Activated effector memory CD4-positive, alpha-beta T cell treated with Interleukin-2 at 50 U/mL for 16 hours (primary cell): ENCODE measurements at places on chromosomes 3 and 15.
A peak's percentile ranks its signal among the peaks of the same experiment; 100 is the strongest.

- no peak for DNase-seq
These were observed 12.0 kb downstream of the STARD5 start for GRCh38 chr15:81311752-81312464.

DNA sequence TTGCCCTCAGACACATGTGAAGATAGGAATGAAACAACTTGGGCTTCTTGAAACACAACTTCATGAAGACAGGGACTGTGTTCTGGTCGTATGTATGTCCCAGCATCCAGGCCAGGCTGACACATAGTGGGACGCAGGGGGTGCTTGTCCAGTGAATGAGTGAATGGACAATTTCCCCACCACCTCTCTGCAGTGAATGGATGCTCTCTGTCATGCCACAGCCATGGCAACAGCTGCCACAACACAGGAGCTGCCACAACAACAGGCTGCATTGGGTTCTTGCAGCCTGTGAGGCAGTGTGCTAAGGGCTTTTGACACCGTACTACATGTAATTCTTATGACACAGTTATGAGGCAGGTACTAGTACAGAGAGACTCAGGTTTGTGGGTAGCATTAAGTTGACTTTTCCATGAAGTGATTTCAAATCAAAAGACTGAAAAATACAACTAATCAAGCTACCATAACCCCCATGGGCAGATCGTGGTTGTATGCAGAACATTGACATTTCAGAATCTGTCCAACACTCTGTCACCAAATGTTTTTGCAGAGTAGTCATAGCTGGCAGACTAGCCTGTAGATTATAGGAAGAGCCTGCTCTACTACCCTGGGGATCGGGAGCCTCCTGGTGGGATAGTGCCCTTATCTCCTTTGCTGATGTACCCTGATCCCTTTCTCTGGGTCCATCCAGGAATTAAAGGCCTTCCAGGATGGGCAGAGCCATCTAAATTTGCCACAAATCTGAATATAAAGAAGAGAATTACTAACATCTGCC is 40.8 kb downstream of the CLSTN2 start:
- no peak for DNase-seq

DNA sequence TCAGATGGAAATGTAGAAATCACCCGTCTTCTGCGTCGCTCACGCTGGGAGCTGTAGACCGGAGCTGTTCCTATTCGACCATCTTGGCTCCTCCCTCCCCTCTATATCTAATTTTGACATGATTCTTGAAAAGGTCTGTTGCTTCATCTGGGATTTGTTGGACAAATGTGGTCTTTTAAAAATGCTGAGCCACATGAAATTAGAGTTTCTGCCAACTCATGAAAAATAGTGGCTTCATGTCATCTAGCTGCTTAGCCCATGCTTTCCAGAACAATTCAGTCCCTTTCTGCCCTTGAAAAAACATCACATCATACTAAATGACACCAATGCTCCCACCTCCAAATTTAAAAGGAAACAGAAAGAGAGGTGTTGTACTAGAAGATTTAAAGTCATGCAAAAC is 148.6 kb upstream of the EIF1B start:
- DNase-seq: no peak

DNA sequence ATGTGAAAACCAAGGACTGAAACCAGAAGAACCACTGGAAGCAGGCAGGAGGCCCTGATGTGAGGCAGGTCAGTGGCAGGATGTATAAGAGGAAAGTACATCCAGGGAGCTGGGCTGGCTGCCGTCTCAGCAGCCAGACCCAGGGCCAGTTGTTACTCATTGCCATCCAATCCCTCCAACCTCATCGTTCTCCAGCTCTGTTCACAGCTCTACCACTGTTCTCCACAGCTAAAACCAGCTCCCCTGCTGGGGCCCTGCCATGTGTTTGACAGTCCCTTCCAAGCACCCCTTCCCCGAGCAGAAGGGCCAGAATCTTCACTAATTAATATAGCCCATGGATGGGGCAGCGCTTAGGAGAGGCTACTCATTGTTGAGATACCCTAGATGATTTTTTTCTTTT is 206.6 kb downstream of the MECOM start:
- no peak for DNase-seq

DNA sequence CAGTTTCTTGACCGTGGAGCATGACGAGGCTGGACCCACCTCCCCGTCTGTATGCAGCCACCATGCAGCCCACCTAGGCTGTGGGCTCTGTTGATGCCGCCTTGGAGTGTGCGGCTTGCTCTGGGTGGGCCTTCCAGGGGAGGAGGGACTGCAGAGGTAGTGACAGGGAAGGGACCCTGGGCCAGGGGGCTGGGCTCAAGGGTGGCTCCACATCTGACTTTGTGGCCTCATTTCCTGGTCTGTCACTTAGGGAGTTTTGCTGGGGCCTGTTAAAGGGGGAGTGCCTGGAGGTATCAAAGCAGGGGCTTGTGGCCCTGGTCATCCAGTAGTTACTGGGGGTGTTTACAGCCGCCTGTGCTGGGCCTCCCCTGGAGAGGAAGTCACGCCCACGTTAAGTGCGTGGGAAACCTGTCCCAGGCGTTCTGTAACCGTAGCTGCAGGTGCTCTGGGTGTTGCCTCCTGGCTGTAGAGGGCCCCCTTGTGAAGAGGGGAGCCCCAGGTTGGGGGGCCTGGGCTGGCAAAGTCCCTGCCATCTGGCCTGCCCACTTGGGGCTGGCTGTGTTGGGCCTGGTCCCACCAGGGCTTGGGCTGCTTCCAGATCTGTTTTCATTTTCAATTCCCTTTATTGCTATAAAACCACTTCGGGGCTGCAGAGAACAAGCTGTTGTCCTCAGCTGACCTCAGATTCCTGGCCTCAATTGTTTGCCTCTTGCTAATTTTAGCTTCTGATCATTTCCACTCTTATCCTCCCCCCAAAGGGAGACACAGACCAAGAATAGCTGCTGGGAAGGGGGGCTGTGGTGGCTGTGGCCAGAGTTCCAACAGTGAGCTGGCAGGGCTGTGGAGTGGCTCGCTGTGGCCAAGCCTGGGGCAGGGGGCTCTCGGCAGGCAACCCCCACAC is 26.5 kb downstream of the KLF13 start:
- no peak for DNase-seq

DNA sequence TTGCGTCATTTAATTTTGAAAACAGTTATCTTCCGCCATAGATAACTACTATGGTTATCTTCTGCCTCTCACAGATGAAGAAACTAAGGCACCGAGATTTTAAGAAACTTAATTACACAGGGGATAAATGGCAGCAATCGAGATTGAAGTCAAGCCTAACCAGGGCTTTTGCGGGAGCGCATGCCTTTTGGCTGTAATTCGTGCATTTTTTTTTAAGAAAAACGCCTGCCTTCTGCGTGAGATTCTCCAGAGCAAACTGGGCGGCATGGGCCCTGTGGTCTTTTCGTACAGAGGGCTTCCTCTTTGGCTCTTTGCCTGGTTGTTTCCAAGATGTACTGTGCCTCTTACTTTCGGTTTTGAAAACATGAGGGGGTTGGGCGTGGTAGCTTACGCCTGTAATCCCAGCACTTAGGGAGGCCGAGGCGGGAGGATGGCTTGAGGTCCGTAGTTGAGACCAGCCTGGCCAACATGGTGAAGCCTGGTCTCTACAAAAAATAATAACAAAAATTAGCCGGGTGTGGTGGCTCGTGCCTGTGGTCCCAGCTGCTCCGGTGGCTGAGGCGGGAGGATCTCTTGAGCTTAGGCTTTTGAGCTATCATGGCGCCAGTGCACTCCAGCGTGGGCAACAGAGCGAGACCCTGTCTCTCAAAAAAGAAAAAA is 1.2 kb downstream of the B2M start:
- peak; percentile 54 for DNase-seq

DNA sequence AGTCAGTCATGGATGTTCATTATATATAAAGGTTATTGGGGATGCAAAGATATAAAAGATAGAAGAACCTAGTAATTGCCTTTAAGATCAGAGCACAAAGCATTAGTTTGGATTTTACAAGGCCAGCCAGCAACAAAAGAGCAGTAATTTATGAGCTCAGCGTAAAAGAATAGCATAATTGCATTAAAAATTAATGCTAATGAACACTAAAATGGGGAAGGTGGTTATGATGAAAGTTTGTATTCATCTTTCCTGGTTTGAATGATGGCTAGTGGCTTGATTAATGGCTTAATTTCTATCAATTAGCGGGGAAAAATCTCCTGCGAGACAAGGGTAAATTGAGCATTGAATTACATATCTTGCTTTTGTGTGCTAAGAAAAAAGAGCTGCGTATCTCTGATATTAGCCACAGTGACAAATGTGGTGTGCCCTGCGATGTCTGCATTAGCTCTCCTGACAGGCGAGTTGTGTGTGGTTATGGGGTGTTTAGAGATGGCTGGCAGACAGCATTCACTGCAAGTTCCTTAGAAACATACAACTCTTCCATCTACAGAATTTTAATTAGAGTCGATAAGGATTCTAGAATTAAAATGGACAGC is 42.8 kb upstream of the MLF1 start:
- no peak for DNase-seq

DNA sequence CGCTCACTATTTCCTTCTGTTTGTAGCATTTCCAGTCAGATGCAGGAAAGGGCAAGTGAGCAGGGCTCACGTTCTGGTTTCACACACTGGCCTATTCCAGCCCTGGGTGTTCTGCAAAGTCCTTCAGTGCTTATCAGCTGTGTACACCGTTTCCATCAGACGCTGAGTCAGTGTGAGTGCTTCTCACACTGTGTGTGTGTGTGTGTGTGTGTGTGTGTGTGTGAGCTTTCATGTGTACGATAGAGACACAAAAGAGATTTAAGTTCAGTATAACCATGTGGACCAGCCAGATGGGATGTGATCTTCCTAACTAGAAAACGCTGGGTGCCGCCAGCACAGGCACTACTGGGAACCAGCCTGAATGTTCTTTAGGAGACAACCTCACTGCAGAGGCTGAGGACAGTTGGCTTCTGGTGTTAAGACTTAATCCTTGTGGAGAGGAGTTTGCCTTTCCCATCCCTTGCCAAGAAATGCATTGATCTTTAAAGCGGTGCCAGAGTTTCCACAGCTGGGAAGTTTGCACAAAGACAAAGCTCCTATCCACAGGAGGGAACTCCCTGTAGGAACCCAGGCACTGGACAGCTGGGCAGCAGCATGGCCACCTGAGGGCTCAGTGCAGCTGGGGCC is 3.9 kb upstream of the CHSY1 start:
- DNase-seq: no peak

DNA sequence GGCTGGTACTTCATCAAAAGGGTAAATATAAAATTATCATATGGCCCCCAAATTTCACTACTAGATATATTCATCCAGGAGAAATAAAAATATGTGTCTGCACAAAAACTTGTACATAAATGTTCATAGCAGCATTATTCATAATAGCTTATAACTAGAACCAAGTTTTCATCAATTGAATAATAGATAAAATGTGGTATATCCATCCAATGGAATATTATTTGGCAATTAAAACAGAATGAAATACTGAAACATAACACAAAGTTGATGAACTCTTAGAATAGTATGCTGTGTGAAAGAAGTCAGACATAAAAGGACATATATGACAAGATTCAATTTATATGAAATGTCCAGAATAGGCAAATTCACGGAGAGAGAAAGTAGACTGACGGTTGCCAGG is 389.3 kb upstream of the ADAMTS9 start:
- no peak for DNase-seq

GRCh38 chr3:185225523-185225922 is 28.3 kb downstream of the EHHADH start:
- no peak for DNase-seq

GRCh38 chr15:67033571-67034044 is 31.8 kb upstream of the SMAD3 start:
- DNase-seq: peak; percentile 21

DNA sequence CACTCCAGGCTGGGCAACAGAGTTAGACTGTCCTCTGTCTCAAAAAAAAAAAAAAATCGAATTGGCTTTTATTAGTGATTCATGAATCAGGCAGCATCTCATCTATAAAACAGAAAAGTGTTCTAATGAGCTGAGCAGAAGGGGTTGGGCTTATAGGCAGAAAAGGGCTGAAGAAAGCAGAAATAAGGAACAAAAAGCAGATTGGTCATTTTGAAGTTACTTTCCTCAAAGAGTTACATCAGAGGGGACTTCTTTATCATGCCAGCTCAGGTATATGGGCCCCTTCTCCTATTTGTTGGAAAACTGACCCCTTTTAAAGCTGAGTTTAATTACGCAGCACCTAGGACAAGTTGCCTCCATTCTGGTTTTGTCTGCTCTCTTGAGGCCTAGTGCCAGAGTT is 722 bp upstream of the POGLUT1 start:
- DNase-seq: no peak

GRCh38 chr3:68667346-68667745 is 265.0 kb downstream of the TAFA4 start:
- no peak for DNase-seq

GRCh38 chr3:119588112-119588511 is 8.8 kb downstream of the ADPRH start:
- DNase-seq: no peak

DNA sequence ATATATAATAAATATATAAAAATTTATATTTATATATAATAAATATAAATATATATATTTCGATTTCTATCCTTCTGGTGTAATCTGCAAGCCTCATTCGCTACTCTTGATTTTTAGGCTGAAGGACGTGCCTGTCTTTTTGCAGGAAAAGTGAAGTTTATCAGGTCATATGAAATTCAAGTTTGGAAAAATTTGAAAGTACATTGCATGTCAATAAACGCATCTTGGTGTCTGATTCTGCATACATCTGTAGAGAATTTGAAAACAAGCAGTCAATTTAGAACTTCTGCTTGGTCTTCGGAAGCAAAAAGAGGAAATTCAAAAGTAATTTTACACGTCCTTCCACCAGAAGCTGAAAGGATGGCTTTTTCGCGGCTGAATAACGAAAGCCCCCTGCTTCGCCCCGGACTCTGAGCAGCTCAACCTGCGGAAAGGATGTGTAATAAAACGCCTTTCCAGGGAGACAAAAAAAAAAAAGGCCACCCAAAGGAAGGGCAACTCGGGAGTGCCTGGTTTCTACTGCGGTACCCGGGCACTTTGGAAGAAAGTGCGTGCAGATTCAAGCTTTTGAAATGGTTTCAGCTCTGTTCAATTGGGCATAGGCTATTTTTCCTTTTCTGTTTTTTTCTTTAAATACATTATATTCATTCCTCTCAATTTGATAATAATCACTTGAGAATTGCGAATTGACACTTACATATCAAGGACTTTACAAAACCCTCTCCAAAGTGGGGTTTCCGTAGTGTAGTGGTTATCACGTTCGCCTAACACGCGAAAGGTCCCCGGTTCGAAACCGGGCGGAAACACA is 1.5 kb upstream of the MYNN start:
- peak; percentile 15 for DNase-seq

- DNase-seq: peak; percentile 26
These were observed 52.1 kb downstream of the ITGB5 start for GRCh38 chr3:124834723-124835718.

DNA sequence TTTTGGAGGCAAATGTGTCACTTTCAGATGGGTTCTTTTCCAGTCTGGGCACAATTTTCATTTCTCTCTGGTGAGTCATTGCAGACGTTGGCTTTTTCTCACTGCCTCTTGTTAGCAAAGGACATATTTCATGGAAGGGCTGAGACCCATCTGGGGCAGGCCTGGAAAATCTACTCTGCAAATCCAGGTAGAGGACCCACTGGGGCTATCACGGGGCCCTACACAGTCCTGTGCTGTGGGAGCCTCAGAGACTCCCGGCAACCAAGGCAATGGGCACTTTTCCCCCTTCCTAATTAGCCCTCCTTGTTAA is 58.0 kb downstream of the HRH1 start:
- DNase-seq: no peak

GRCh38 chr3:78918361-78919020 is 849.3 kb downstream of the ROBO1 start:
- DNase-seq: no peak

- DNase-seq: no peak
These were observed 21.9 kb upstream of the ALDH1L1 start for GRCh38 chr3:126202276-126202675.
